HFFc6 (cell line): ENCODE measurements at places on chromosomes 16 and 17. TPM values are rescaled to one million over a fixed set of nuclear protein-coding genes. Genes with fewer than 3 reads are reported as not detected.

PPP1R27 gene
- not detected in 3 replicates for total RNA-seq

C17orf100 gene
- 1.2 to 1.8 TPM (median 1.2 TPM) in 3 replicates for total RNA-seq

PRR29 gene
- total RNA-seq: 0.27 TPM in 1 of 3 replicates, not detected in the others

PRSS36 gene
- 0.75 to 0.95 TPM in 2 of 3 replicates, not detected in the other for total RNA-seq

HS3ST6 gene
- not detected in 3 replicates for total RNA-seq

CA5A gene
- total RNA-seq: not detected in 2 replicates

RPA1 gene
- 84.3 to 109 TPM (median 109 TPM) in 3 replicates for total RNA-seq

DNA sequence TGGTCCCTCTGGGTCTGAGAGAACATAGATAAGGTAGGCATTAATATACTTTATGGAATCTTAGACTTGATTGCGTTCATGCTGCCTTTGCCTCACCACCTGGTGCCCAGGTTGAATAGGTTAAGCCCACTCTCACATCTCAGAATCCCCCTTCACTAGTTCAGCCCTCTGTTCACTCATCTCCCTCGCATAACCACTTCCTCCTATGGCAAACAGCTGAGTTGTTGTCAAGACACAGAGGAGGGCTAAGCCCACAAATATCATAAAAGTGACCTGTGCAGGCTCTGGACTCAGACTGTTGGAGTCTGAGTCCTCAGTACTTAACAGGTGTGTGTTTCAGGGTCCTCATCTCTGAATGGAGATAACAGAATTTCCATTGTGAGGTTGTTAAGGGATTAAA lies 55.7 kb downstream of the GOSR1 start:
- no peak for DNase-seq

GRCh38 chr17:72150632-72151460 lies 30.0 kb downstream of the SOX9 start:
- no peak for DNase-seq

- peak; percentile 38 for DNase-seq
Measured at GRCh38 chr16:86668136-86668910, 90.0 kb downstream of the FOXL1 start.

DNA sequence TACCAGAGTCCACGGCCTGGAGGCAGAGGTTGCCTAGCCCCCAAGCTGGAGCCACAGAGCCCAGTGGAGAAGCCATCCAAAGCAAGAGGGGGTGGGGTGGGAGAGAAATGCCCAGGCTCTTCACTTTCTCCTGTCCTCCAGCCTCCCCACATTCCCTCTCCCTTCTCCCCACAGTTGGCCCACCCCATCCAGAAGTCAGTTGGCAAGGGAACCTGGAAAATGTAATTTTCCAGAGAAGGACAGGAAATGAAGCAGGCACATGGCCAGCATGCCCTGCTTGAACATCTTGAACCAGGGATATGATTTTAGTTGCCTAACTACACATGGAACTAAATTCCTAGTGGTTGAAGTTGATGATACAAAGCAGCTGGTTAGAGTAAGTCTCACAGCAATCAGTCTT lies 73.3 kb upstream of the IRX6 start:
- no peak for DNase-seq

DNA sequence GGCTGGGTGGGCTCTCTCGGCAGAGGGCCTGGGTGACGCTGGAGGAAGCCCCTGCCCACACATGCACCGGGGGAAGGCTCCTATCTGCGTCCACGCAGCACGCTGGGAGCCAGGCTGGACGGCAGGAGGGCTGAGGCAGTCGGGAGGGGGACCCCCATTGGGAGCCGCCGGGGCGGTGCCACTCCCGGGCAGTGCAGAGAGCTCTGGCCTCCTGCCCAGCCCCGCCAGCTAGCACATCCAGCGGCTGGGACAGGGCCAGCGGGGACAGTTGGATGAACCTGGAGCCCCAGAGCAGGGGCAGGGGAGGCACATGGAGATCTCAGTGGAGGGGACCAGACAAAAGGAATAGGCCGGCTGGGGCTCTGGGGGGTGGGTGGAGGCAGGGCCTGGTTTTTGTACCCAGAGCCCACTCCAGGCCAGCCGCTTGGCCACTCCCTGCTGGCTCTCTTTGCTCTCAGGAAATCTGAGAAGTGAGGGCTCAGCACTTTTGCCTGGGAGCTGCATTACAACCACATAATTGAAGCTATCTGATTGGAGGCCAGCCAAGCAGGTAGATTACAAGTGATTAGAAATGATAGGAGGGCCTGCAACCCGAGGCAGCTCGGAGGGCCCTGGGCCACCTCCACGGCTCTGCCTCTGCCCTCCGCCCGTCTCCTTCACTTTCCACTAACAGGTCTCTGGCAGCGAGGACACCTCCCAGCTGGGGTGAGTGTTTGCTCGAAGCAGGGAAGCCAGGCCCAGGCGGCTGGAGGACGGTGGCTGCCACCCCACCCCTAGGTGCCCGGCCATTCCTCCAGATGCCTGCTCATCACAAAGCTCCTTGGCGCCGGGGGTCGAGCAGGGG lies 40.1 kb downstream of the ENGASE start:
- DNase-seq: no peak

DNA sequence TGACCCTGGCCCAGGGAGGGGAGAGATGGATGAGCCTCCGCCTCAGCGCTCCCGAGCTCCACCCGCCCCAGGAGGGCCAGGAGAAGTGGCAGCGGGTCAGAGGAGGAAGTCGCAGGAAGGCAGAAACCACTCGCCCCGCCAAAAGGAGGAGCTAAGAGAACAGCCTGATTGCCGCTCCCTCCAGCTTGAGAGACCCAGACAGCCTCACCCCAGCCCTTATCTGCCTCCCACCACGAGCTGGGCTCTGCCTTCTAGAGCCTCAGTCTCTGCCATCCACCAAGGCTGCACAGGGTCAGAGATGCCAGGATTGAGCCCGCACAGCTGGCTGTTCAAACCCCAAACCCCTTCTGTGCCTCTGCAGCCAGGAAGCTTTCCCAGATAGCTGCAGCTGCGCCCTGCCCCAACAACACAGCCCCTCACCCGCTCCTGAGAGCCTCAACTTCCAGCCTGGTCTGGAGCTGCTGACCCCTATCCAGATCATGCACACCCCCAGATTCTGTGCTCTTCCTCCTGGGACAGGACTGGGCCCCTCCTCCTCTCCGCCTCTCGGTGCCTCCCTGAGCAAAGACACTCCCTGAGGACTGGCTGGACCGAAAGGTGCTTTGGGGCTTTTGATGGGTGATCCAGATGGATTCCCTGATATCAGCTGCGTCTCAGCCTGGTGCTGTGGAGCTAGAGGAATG lies 1.0 kb upstream of the ATP2A3 start:
- no peak for DNase-seq

DNA sequence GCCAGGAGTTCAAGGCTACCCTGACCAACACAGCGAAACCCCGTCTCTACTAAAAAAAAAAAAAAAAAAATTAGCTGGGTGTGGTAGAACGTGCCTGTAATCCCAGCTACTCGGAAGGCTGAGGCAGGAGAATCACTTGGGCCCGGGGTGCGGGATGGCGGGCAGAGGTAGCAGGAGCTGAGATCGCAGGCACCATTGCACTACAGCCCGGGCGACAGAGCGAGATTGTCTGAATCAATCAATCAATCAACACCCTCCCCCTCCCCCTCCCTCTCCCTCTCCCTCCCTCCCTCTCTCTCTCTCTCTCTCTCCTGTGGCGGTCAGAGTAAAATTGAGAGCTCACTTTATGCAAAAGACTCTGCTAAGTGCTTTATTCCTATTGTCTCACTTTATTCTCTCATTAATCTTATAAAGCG lies 1.2 kb downstream of the HSDL1 start:
- no peak for DNase-seq

- DNase-seq: no peak
Measured at GRCh38 chr17:81448950-81449349, 53.7 kb downstream of the BAHCC1 start.

DNA sequence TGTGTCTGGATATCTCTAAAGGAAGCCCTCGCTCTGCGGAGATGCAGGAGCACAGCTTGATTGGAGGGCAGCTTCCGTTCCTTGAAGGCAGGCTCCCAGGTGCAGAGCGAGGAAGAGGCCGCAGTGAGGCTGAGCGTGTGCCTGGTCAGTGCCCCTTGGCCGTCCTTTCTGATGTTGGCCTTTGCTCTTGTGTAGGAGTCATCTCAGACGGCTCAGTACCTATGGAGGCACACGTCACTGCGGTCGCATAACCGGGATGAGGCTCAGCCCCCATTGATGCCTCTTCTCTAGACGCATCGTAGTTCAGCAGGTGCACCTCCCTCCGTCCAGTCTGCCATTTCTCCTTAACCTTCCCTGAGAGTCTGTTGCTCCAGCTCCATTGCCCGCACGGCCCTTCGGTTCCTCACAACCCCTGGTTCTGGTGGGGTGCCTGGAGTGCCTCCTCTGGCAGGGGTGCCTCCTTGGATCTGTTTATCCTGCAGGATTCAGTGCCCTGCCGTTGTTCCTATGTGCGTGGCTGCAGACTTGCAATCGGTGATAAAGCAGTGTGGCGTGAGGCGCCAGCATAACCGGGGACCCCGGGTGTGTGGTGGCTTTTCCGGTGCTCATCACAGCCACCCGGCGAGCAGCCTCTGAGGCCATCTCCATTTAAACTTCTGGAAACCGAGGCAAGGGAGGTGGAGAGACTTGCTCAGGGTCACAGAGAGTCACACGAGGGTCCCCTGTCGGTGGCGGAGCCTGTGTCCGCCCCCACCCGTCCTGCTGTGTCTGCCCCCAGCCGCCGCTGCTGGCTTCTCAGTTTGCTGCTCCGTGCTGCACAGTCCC lies 188.8 kb upstream of the CHMP6 start:
- DNase-seq: no peak

GRCh38 chr16:17014484-17015121 lies 456.2 kb downstream of the XYLT1 start:
- no peak for DNase-seq

DNA sequence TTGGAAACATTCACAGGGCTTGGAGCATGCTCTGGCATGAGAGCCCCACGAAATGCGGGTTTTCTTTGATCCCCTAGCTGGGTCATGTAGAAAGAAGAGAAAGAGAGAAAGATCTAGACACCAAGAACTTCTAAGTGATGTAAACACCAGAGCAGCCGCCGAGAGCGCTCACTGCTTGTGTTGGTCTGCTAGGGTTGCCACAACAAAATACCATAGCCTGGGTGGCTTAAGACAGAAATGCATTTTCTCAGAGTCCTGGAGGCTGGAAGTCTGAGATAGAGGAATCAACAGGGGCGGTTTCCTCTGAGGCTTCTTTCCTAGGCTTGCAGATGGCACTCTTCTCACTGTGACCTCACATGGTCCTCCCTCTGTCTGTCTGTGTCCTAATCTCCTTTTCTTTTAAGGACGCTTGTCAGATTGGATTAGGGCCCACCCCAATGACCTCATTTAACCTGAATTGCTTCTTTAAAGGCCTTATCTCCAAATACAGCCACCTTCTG lies 139.5 kb downstream of the CYLD start:
- no peak for DNase-seq

DNA sequence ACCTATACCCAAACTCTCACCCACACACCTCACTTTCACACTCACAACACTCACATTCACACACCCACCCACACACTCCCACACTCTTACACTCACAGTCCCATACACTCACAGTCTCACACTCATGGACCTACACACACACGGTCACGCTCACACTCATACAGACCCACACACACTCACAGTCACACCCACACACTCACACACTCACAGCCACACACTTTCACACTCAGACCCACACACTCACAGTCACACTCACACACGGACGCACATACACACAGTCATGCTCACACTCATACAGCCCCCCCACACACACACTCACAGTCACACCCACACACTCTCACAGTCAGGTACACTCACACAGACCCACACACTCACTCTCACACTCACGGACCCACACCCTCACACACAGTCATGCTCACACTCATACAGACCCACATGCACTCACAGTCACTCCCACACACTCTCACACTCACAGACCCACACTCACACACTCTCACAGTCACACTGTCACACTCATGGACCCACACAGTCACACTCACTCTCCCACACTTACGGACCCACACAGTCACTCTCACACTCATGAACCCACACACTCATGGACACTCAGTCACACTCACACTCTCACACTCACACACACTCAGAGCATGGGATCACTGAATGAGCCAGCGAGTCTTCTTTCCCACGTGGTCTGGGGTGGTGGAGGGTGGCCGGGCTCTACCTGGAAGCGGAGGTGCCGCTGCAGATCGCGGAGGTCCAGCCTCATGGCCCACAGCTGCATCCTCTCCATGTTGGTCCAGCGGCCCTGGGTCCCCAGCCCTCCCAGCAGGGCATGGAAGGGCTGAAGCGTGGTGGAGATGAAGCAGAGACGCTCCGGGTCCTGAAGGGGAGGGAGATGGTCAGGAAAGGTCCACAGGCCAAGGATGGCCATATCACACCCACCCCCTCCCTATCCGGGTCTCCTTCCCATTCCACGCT lies 5.1 kb downstream of the IL27 start:
- no peak for DNase-seq

GRCh38 chr17:65593855-65594845 lies 32.7 kb upstream of the AXIN2 start:
- DNase-seq: peak; percentile 9

DNA sequence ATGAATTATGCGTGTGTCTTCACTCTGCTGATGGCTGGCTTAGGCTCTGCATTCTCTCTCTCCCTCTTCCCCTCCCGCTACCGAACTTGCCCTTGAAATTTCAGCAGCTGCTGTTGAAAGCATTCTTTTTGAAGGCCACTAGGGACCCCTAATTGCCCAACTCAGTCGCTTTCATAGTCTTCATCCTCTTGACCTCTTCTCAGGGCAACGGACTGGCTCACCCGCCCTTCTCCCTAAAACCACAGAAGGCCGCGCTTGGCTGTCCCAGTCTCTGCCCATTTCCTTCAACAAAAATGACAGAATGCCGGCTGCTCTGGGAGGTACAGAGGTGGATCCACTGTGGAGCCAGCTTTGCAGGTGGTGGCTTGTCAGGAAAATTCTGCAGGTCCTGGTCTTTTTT lies 21.0 kb upstream of the FMNL1 start:
- DNase-seq: no peak

GRCh38 chr16:87182759-87183158 lies 134.4 kb downstream of the C16orf95 start:
- DNase-seq: no peak
